ENCODE measurements at places on chromosomes 7 and 10.

GRCh38 chr10:106508950-106509349 lies 655.6 kb downstream of the SORCS1 start:
- DNase-seq: peak; percentile 1

DNA sequence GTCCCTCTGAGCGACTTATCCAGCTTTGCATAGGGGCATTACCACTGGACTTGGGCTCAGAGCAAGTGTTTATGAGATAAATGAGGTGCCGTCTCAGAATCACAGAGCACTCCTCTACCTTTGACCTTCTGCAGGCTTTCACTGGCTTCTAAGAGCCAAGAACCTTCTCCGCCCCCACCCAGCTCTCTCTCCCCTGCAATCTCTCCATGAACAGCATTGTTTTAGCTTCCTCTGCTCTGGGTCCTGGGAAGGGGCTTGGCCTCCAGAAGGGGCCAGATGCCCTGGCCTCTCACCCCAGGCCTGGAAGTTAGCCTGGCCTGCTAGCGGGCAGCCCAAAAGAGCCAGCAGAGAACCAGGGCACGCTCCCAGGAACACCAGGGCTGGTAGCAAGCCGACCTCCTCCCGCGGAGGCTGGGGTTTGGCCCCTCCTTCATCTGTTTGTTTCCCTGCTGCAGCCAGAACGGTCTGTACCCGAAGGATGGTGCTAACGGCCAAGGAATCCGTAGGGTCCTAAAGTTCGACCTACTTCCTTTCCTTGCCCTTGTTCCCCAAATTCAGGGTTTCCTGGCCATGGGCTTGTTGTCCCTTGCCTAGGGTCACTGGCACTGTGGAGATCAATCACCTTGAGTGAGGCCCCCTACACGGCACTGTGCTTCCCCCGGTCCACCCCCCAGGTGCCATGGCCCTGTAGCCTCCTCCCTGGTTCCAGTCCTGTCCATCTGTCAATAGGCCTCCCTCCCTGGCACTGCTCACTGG lies 18.7 kb upstream of the DDIT4 start:
- DNase-seq: peak; percentile 33

DNA sequence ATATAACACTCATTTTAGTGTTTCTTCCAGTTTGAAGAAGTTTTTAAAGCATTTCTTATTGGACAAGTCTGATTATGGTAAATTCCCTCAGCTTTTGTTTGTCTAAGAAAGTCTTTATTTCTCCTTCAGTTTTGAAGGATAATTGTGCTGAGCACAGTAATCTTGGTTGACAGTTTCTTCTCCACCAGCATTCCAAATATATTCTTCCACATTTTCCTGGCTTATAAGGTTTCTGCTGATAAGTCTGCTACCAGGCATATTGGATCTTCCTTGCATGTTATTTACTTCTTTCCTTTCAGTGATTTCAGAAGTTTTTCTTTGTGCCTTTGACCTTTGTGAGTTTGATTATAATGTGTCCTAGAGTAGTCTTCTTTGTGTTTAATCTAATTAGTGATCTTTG lies 210.7 kb downstream of the ADK start:
- DNase-seq: no peak

GRCh38 chr10:71984809-71985388 lies 20.7 kb downstream of the CHST3 start:
- DNase-seq: no peak

- no peak for DNase-seq
These were observed 308.8 kb downstream of the SEMA3D start for GRCh38 chr7:84877943-84878570.

DNA sequence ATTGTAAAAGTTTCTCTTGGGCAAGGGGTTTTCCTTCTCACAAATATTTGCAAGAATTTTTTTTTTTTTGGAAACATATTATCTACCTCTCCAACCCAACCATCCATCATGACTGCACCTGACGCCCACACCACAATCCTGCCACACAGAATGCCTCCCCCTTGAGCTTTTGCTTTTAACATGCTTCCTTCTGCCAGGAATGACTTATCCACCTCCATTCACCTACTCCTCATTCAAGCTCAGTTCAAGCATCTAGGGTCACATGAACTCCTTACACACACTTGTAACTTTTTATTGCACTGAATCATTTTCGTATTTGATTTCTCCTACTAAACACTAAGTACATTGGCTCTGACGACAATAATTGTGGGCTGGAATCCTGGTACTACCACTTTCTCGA lies 660.1 kb upstream of the AUTS2 start:
- no peak for DNase-seq

- DNase-seq: no peak
These were observed 14.3 kb upstream of the DAGLB start for GRCh38 chr7:6461946-6462550.

DNA sequence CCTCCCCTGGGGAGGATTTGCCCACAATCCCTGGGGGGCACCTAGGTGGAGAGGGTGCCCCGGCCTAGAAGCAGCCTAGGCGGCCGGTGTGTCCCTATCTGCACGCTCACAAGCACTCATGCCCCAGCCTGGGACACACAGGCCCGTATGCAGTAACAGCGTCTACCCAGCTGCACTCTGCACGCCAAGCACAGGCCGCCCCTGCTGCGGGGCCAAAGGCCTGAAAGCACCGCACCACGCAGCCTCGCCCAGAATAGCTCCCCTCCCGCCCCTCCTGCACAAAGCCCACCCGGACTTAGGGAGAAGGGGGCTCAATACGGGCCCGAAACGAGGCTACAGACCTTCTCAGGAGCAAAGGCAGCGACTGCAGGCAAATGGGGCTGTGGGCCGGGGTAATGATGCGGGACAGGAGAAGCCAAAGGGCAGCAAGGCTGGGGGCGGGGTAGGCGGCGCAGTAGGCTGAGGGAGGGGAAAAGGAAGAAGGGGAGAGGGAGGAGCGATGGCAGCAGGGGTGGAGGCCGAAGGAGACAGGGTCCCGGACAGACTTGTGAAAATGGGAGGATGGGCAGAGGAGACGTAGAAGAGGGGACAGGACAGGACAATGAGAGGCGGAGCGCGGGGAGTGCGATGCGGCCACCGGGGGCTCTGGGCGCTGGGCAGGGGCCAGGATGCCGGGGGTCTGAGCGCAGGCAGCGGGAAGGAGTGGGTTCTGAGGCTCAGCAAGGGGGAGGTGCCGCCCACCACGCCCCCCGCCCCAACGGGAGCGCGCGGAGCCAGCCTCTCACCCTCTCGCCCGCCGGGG lies 544 bp downstream of the GPRIN2 start:
- DNase-seq: no peak

- no peak for DNase-seq
These were observed 27.0 kb downstream of the AUTS2 start for GRCh38 chr7:69625238-69625637.

GRCh38 chr7:2109251-2109872 lies 123.4 kb downstream of the MAD1L1 start:
- DNase-seq: no peak

DNA sequence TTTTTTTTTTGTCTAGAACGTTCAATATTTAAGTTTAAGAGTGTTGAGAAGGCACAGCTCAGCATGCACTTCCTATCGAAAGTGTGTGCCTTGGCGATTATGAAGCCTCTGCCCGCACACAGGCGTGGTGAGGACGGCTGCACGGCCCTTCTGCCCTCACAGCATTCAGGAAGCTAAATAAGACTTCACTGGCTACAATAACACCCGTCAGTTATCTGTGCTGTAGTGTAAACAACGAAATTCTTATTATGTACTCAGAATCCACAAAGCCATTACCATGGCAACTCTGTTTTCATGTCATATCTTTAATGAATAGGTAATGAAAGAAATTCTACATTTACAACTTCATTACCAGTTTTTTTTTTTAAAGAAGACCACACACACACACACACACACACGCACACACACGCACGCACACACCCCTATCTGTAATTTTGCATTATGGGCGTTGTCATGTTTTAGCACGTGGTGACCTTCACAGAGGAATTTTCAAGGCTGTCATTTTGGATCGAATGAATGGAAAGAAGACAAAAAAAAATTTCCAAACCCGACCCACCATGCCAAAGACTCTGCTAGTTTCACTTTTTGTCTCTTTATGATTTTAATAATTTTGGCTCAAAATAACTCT lies 254.8 kb upstream of the CTBP2 start:
- no peak for DNase-seq

DNA sequence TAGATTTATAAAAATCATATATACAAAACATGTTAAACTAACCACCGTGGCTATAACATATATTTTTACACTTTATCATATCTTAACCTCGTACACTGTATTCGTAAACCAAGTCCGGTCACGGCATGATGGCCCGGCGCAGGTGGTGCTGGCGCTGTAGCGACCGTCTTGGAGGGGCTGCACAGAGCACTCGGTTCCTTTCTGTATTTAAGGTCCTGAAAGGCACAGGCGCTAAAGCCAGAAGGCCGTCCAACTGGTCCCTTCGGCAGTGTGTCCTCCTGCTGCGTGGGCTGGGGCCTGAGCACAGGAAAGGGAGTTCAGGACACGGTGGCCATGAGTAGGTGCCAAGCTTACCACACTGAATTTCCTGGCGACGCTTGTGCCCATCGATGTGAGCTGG lies 33.8 kb downstream of the AMZ1 start:
- DNase-seq: no peak

- DNase-seq: no peak
These were observed 105.2 kb upstream of the PPIF start for GRCh38 chr10:79241990-79242619.

DNA sequence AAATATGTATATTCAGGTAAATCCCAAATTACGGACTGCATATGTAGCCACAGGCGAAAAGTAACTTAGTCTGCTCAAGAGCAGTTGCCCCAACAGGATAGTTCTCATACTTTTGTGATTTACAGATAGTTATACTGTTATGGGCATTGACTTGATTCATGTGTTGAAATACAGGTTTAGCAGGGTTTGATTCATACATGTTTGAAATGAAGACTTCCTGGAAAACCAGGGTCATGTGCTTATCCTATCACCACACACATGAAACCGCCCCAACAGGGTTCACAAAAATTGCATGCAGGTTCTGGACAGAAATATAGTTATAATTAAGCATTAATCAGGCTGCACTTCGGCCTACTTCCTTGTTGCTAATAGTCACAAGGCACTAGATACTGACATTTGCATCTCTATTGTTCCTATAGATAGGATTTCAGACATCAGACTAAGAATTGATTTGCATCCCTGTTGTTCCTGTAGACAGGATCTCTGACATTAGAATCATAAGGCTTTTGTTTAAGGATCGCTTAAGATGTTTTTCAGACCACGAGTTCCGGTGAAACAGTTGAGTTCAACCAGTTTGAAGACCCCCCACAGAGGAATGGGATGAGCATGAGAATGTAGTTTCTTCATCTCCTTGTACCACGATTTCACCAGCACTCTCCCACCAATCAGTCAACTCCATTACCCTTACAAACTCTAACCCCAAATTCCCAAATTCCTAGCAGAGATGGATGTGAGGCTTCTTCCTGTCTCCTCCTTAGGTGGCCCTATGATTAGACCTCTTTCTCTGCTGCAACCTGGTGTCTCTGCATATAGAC lies 2.0 kb upstream of the ZNF398 start:
- DNase-seq: no peak

GRCh38 chr10:30155401-30155800 lies 96.0 kb upstream of the JCAD start:
- DNase-seq: peak; percentile 27

DNA sequence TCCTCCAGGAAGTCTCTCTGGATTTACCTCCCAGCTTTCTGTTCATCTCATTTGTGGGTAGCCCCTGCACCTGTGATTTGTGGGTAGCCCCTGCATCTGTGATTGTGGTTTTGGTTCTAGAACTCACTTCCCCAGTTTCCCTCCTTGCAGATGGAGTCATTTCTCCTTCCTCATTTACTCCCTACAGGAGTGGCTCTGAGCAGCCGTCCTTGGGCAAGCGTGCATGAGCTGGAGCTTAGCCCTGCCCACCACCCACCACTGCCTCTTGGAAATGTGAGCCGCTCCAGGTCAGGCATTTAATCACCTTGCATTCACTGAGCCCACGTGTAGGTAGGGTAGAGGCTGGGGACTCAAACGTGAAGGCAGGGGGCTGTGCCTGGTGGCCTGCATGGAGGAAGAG lies 8.2 kb downstream of the COL26A1 start:
- DNase-seq: no peak

GRCh38 chr10:34434119-34434594 lies 380.9 kb downstream of the PARD3 start:
- peak; percentile 69 for DNase-seq

GRCh38 chr7:117435475-117436043 lies 8.3 kb upstream of the ASZ1 start:
- peak; percentile 16 for DNase-seq

- DNase-seq: no peak
These were observed 543.8 kb downstream of the ARL4A start for GRCh38 chr7:13231216-13231615.

DNA sequence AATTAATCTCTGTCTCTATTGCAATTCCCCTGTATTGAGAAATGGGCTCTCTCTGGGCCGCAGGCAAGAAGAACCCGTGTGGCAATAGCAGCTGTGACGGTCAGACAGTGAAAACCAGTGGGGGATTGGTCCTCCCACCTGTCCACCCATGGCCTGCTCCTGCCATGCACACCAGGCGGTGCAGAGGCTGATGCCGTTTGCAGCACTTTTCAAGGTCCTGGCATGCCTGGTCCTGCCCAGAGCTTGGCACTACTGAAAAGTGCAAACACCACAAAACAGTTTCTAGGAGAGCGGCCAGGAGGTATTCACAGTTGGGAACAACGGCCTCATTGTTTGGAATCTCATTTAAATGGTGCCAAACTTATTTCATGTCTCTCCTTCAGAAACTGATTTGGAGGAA lies 41.5 kb downstream of the PSPH start:
- DNase-seq: peak; percentile 28

- DNase-seq: peak; percentile 66
These were observed 6.0 kb downstream of the PARD3 start for GRCh38 chr10:34808801-34809745.

GRCh38 chr7:24619978-24620377 lies 46.7 kb downstream of the PALS2 start:
- DNase-seq: no peak

- DNase-seq: no peak
These were observed 316.5 kb upstream of the CELF2 start for GRCh38 chr10:10701084-10701611.

DNA sequence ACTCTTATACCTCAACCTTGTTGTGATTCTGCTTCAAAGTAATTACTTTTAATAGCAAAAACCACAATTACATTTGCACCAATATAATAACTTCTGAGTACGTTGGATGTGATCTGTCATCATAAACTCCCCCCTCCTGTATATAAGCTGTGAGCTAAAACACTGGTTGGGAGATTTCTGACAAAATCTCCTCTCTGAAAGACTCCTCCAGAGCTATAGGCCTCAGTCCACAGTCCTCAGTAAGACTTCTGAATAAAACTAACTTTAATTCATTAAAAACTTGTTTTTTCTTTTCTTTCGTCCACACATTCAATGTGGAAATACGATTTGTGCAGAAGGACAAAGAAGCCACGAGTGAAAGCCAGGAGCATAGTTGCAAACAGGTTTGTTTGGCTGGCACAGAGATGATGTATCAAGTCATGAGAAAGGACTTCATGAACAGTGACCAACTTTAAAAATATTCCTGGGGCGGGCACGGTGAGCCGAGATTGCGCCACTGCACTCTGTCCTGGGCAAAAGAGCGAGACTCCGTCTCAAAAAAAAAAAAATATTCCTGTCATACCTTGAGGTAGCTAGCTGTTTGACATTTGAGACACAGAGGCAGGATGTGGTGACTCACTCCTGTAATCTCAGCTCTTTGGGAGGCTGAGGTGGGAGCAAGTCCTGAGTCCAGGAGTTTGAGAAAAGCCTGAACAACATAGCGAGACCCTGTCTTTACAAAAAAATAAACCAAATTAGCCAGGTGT lies 91.1 kb upstream of the ARHGAP21 start:
- peak; percentile 68 for DNase-seq

GRCh38 chr7:149716007-149716931 lies 57.1 kb downstream of the ZNF467 start:
- DNase-seq: peak; percentile 6
